ENCODE measurements at places on chromosomes 2 and 18.

DNA sequence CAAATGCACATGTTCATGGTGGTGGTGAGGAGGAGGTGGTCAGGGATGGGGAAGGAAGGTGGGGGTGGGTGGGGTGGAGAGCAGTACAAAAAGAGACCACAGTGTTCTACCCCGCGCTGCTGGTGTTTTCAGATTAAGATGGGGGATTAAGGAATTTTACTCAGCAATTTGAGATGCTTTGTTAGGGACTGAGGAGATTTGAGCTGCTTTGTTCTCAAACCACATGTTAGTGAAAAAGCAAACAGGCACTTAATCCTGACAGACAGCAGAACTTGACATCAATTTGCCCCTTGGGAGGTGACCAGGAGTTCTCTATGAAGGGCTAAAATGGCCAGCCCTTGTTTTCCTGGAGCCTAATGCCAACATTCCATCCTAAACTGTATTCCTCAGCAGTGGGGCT lies 244.5 kb downstream of the MEIS1 start:
- no peak for DNase-seq

DNA sequence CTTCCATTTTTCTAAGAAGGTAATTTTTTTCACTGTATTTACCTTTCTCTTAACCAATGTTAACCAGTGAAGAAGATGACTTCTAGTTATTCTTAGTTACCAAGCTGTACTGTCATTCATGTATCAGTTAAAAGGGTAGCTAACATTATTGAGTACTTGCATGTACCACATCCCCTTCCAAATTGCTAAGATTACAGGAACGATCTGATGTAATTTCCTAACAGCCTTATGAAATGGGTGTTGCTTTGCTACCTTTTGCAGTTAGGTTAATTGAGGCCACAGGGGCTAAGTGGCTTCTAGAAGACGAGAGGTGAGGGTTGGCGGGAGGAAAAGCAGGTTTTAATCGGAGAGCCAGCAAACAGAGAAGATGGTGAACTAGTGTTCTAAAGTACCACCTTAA lies 1.8 kb upstream of the SULT6B1 start:
- no peak for DNase-seq

- DNase-seq: no peak
These were observed 262.8 kb downstream of the DYSF start for GRCh38 chr2:71715951-71716696.

DNA sequence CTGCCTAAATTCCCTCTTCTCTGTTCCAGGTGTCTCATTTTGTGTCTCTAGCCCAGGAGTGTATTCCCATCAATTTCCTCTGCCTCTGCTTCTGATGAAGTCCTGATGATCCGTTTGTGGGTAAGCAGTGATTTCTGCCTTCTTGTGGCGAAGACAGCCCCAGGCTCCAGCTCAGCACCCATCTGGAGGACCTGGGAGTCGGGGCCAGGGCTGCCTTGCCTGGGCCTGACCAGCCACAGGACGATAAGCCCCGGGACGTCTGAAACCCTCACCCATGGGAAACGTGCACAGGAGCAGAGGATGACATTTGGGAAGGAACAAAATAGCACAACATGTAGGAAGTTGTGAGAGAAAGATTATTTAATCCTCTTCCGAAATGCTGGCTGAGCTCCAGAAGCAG lies 206.9 kb downstream of the FBXO15 start:
- DNase-seq: no peak

DNA sequence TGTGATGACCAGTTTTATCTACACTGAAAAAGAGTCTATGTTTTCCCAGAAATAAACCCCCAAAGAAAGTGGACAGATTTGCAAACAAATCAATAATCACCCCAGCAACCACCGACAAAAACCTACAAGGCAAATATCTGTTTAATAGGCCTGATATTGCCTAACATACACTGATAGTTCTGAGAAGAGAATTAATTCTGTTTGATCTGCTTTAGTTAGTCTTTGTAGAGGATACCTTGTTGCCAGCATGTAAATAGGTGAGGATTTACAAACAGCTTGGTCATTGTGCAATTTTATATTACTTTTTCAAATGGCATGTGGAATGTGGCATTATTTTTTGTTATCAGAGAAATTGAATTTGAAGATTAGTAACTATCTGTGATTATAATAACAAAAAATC lies 86.5 kb downstream of the DCC start:
- DNase-seq: no peak

DNA sequence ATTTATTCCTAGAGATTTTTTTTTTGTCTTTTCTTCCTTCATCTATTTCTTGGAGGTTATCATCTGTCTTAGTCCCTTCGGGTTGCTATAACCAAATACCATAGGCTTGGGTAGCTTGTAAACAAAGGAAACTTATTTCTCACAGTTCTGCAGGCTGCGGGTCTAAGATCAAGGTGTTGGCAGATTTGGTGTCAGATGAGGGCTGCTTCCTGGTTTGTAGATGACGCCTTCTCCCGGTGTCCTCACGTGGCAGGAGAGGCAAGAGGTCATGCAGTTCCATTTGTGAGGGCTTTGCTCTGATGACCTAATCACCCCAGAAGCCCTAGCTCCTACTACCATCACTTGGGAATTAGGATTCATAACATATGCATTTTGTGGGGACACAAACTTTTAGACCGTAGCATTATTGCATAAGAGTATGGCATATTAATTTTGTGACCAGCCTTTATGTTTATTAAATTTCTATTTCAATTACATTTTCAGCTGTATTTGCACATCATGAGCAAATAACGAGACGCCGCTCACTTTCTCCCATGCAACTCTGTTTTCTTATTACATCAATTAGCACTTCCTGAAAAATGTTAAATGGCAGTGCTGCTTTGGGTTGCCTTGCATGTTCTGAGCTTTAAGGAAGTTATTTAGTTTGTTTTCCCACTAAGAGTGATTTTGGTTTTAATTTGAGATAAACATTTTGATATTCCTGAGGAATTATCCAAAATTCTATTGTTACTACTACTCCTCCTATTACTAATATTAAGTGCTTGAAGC lies 246.4 kb upstream of the HDAC4 start:
- DNase-seq: no peak

- peak; percentile 43 for DNase-seq
These were observed 219.2 kb upstream of the UBE2E3 start for GRCh38 chr2:180761224-180761623.

DNA sequence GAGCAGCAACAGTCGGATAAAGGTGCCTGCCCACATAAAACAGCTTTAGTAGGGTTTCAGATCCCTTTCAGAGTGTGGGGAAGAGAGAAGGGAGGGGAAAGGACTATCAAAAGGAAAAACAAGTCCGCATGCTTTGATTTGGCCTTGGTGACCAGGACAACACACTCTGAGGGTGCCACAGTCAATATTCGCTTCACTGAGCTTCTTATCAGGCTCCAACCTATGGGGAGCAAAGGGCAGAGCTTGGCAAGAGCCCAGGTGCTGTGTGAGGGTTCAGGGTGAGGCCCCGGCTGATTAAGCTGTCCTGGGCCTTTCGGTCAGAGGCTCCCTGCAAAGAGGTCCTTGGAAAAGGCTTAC lies 237.4 kb upstream of the SMAD2 start:
- DNase-seq: no peak

DNA sequence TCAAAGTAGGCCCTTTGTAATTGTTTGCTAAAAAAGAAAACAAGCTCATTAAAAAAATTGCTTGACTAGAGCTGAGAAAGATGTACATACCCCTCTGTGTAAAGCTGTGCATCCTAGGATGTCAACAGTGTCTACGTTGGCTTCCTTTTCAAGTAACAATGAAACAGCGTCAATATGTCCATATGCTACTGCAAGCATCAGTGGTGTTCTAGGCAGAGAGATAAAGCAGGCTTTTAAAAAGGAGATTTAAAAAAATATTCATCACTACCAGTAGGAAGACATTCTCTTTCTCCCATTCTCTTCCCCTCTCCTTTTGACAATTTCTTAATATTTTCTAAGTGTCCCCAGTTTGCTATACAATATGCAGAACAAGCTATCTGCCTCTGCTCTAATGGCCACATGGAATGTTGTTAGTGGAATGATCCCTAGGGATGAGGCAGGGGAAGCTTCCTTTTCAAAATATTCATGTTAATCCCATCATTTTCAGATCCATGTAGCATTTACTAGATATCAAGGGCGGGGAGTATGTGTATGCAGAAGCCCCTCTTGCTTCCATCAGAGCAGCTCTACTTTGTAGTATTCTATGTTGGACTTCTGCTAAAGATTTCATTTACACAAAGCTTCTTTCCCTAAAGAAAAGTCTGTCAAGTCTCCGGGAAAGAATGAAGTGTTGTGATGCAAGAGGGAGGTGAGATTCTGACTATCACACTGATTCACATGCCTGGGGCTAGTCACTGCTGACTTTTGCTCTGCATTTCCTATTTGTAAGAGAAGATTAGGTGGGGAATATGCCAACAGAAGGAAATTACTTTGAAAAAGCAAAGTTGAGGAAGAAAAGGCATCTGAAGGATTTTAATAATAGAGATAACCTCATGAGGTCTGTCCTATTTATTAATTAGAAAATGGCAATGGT lies 81.5 kb upstream of the PGAP1 start:
- DNase-seq: peak; percentile 72

- DNase-seq: no peak
These were observed 810.3 kb upstream of the SALL3 start for GRCh38 chr18:78169174-78169864.

DNA sequence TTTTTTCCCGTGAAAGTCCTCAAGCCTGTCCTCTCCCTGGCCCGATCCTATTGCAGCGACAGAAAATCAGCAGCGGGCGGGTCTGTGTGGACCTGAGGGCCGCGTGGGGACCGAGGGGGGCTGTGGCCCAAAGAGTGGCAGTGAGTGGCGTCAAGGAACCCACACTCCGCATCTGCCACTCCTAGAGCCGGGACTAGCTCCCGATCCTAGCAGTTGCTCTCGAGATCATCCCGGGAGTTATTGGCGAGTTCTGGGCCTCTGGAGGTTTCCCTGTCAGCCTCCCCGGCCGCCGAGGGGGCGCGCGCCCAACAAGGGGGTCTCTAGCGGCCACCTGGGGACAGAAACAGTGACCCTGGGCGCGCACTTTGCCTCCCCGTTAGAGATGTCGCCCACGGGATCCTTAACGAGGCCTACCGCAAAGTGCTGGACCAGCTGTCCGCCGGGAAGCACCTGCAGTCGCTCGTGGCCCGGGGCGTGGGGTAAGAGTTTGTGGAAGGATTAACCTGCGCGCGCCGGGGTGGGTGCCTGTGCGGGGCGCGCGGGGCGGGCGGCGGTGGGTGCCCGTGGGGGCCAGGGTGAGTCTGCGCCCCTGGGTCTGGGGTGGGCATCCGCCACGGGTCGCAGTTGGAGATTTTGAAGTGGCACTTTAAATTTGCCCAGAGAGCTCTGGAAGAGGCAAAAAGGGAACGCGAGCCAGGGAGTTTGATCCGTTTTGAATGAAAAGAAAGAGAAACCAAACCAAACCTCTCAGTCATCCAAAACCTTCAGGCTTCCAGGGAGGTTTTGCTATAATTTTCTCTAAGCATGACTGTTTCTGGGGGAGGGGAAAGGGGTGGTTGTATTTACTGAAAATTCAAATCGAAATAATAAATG lies 3.5 kb downstream of the ADCYAP1 start:
- DNase-seq: peak; percentile 21

- DNase-seq: no peak
These were observed 20.2 kb upstream of the ACVR2A start for GRCh38 chr2:147824620-147825019.

DNA sequence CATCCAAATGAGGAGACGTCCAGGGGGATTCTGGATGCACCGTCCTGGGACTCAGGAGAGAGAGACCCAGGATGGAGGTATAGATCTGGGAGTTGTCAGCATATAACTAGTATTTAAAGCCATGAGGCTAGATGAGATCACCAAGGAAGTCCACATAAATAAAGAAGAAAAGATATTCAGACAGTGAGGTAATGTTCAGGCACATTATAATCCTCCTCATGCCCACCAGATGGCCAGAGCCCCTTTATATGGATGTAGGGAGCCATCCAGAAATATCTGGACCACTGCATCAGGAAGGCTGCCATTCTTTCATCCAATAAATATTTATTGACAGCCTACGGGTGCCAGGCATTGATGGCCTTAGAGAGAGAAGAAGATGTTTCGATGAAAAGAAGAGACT lies 21.2 kb upstream of the NCKAP5 start:
- no peak for DNase-seq

GRCh38 chr2:38922902-38923301 lies 33.2 kb downstream of the ARHGEF33 start:
- DNase-seq: no peak

GRCh38 chr2:241216211-241216761 lies 27.8 kb downstream of the ANO7 start:
- DNase-seq: peak; percentile 21

- DNase-seq: no peak
These were observed 31.3 kb downstream of the POU3F3 start for GRCh38 chr2:104885119-104885782.

GRCh38 chr2:99808361-99809200 lies 318.8 kb upstream of the REV1 start:
- DNase-seq: no peak

DNA sequence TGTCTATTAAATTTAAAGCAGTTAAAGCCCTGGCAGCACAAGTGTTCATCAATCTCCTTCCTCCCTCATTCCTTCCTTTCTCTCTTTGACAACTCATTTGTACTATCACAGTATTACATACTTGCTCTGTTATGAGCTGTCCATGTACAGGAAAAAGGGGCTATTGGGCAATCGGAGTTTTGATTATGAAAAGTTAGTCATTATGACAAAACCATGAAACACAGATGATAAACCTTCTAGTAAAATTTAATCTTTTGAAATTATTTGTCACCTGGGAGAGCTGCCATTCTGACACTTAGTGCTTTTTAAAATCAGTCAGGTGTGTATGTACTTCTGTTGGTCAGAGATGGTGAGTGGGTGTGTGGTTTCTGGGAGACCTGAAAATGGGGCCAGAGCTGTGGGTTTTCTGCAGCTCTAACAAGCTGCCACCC lies 39.4 kb downstream of the MAP4K4 start:
- peak; percentile 90 for DNase-seq

DNA sequence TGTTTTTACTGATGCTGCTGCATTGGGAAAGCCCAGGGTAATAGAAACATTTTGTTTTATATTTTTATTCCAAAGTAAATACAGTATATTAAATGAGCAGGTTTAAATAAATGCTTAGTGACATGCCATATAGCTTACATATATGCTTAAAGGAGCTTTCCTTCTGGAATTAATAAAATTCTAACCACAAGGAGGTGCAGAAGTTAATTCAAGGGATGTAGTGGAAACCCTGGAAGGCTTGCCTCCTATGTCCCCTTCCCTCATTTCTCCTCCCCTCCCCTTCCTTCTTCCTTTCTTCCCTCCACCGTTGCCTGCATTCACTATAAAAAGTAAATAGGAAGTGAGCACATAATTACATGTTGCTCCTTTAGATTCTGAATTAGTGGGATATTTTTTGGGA lies 96.3 kb downstream of the UBE2E3 start:
- DNase-seq: peak; percentile 20

DNA sequence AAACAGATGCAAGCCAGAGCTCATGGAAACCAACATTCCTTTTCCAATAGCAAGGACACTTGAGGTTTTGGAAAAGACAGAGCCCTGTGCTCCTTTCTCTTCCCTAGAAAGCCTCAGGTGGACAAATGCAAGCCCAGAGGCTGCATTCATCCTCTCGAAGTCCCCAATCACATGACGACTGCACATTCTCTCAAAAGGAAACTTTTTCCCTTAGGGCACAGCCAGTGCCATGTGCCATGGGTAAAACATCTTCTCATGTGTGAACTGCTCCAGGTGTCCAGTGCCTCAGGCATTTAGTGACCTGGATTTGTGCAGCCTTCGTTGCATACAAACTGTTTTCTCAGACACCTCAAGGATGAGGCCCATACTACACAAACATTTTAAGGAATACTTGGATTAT lies 140.7 kb downstream of the LAMA1 start:
- no peak for DNase-seq

Measured in adipocyte (in vitro differentiated cells).